ENCODE measurements at places on chromosomes 1 and 21. TPM values are rescaled to one million over a fixed set of nuclear protein-coding genes. Genes with fewer than 3 reads are reported as not detected.

DNA sequence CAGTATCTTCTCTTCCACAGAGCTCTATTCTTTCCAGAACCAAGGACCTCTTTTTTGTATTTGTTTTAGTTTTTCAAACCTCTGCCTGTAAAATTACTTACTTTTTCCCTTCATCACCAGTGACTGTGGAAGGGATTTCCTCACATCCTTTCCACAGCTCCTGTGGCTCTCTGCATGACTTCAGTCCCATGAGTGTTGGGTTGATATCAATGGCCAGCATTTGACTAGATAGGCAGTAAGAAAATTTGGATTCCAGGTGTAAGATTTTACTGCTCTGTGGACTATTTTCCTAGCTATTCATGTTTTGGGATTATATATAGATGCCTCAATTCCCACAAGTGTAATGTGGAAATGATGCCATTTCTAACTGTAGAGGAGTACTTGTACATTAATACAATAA lies 171.5 kb upstream of the PTBP2 start:
- no peak for DNase-seq

SELL gene
- total RNA-seq, result 0.96 TPM

VCAM1 gene
- 82.8 TPM for total RNA-seq

GRCh38 chr1:31297277-31298247 lies 730 bp downstream of the ZCCHC17 start:
- DNase-seq, result peak; percentile 28

TSPAN1 gene
- 33.4 TPM for total RNA-seq

CA14 gene
- total RNA-seq, result 2.4 TPM

- no peak for DNase-seq
Observed at GRCh38 chr1:94111879-94112278, 9.1 kb downstream of the ABCA4 start.

DNA sequence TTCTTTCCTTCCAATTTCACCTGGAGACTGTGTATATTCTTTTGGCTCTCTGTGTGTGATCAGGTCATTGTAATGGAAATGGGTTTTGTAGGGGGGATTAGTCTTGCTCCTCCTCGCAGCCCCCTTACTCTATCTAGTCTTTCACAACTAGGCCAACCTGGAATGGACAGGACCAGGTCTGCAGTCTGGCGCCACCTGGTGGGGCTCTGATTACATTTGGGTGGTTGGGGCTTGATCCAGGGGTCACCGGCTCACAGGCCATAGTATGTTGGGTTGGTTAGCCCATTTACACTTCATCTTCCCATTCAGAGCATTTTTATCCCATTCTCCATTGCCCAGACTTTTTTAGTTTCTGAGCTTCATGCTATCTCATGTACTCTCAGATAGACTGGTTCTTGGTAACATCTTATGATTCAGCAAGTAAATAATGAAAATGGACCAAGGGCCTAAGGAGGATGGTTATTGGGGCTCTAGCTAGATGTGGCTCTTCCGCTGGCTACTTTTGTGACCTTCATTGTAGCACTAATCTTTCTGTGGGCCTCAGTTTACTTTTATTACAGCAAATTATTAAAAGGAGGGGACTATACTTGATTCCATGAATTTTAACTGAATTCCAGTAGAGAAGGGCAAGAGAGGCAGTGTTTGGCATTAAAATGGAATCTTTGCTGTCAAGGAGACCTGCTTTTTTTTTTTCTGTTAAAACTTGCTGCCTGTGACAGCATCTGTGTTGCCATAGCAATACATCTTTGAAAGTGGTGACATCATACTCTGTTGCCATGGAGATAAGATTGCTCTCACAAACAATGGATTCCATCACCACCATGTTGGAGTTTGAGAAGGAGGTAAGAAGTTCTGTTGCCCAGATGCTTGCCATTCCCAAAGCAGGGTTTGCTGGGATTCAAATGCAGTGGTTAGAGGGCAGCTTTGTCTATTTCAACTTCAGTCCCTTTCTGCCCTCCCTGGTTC lies 150.1 kb downstream of the PLXNA2 start:
- DNase-seq, result peak; percentile 69

- no peak for DNase-seq
Observed at GRCh38 chr1:181603735-181604410, 120.6 kb downstream of the CACNA1E start.
